ENCODE measurements at places on chromosomes 3 and 15.

DNA sequence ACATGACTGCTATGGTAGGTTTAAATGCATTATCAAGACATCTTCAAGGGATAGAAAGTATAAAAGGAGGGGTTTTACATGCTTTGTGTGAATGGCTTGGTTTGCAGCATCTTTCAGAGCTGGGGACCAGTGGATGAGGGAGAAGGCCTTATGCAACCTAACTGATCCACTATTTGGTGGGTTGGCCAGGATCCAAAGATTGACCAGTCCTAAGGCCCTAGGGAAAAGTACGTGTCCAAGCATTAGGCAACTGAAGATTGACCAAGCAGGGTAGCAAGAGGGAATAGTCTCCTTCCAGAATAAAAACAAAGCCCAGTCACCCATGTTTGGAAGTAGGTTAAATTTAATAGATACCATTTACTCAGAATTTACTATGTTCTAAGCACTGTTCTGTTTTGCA is 509.3 kb downstream of the EPHB1 start:
- no peak for DNase-seq

- DNase-seq = no peak
Measured at GRCh38 chr3:69288161-69288895, 97.6 kb downstream of the FRMD4B start.

GRCh38 chr3:54121414-54122323 is 683 bp upstream of the CACNA2D3 start:
- peak; percentile 19 for DNase-seq

- no peak for DNase-seq
Measured at GRCh38 chr3:114545193-114545592, 251.4 kb downstream of the TIGIT start.

GRCh38 chr3:39286771-39287170 is 6.9 kb upstream of the CX3CR1 start:
- DNase-seq = no peak

DNA sequence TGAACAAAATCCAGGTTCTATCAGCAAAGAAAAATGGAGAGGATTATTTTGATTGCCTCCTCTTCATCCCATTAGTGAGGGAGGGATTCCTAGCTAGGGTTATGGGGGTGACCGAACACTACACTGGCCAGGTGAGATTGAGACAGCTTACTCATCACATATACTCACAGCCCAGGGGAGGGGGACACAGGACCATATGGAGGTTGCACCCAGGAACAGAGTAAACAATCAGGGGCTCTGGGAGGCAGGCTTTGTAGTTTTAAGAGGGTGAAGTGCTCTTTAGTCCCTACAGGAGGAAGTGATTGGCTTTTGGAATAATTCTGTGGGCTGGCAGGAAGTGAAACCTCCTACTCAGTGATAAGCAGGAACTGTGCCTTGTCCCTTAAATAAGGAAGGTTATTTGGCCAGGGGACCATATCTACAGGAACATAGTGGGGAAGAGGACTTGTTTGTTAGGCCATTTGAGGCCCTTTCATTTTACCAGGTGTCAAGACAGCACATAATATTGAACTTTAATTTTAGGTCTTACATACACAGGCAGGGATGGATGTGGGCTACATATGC is 17.5 kb upstream of the KCTD6 start:
- DNase-seq = no peak

Data from hepatocyte (in vitro differentiated cells).